ENCODE measurements at places on chromosomes 3 and 15. TPM values are rescaled to one million over a fixed set of nuclear protein-coding genes. Genes with fewer than 3 reads are reported as not detected.

GRCh38 chr3:72255791-72256559 lies 471.0 kb upstream of the PROK2 start:
- no peak for DNase-seq

DNA sequence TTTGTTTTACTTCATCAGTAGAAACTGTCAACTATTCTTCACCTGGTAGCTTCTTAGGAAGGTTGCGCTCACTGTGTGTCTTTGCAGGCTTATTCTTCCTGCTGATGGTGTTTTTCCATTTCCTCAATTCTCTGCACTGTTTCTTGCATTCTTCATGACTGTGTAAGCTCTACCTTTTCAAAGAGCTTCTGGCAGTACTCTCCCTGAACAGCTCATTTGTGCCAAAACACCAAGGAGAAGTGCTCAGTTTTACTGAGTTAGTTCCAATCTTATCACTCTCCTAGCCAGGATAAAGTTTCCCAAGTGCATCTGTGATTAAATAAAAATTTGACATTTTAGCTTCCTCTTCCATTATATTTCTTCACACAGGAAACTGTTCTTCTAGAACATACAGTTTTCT lies 339.8 kb downstream of the EPHA3 start:
- DNase-seq, result no peak

DNA sequence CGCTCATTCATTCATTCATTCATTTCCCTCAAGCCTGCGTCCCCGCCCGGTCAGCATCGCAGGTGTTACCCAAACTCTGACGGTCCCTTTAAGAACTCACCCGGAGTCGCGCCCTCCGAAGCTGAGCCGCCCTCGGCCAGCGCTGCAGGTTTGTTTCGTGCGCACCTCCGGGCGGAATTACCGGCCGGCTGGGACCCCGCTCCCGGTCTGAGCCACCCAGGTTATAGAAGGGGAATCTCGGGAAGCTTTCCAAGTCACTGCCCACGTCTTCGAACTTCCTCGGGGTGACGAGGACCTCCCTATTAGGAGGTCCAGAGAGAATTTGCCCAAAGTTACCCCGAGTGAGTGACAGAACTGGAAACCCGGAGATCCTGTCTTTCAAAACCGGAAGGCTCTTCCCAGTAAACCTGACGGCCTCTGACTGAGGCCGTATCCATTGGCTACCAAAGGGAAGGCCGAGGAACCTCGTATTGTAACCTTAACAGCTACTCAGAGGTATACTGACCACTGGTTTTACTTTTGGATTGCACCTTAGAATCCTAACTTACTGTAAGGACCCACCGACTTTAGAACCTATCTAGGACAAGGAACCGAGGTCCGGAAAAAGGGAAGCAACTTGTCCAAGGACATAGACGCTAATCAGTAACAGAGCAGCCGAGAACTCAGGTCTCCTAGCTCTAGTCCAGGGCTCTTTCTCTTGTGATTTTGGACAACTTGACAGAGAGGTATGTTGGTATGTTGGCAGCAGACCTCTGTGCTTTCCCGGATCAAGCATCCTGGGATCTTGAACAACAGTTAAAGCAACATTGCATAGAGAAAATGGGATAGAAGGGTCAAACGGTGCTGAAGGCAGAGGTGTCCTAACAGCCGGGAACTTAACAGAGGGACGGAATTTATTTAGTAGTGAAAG lies 788 bp upstream of the DLG1 start:
- DNase-seq, result peak; percentile 63

DNA sequence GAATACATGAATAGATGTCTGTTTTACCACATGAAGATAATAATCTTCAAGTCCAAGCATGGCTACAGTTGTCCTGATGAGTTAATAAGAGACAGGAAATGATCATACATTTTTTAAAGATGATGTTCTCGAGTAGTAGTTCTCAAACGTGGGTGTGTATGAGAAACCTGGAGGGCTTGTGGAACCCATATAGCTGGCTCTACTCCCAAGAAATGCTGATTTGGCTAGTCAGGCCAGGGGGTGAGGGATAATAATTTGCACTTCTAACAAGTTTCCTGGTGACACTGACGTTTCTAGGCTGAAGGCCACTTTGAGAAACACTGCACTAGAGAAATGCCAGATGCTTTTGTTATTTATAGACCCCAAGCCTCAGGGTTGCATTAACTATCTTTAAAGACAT lies 37.0 kb downstream of the ROPN1B start:
- no peak for DNase-seq

- no peak for DNase-seq
Observed at GRCh38 chr15:65540314-65540713, 10.1 kb downstream of the HACD3 start.

- DNase-seq, result peak; percentile 16
Observed at GRCh38 chr3:48595526-48596121, 495 bp upstream of the COL7A1 start.

- DNase-seq, result no peak
Observed at GRCh38 chr3:8882642-8883041, 80.6 kb downstream of the RAD18 start.

DNA sequence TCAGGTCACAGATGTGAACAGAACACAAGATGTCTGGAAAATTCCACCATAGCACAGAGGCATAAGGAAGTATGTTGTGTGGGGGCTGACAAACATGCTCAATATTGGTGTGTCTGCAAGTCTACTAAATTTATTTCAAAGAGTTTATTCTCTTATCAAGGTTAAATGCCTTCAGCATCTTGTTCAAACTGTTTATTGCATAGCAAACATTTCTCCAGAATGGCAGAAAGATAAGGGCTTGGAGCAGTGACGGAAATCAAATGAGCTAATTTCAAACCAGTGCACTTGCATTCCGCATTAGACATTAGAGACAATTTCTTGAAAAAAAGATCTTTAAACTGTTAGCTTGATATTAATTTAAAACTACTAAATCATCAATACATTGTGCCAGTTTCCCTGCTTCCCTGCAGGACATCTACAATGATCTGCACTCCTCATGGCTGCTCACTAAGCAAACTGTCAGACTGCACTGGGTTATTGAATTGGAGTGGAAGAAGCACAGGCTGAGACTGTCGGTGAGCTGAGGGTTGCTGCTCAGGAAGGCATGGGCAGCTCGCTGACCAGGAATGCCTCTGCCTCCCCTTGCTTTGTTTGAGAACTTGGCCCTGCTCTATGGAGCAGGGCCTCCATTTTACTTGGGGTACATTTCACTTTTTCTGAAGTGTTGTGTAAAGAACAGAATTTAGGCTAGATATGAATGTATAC lies 89.4 kb downstream of the KCNAB1 start:
- no peak for DNase-seq

GRCh38 chr15:48644827-48645557 lies 517 bp downstream of the FBN1 start:
- peak; percentile 86 for DNase-seq

GRCh38 chr3:16504242-16504641 lies 9.3 kb downstream of the RFTN1 start:
- DNase-seq, result no peak

GRCh38 chr3:14476583-14477265 lies 63.4 kb downstream of the GRIP2 start:
- no peak for DNase-seq

- DNase-seq, result peak; percentile 33
Observed at GRCh38 chr15:33547876-33548275, 237.1 kb downstream of the RYR3 start.

- no peak for DNase-seq
Observed at GRCh38 chr3:58150810-58151199, 60.0 kb downstream of the DNASE1L3 start.

- no peak for DNase-seq
Observed at GRCh38 chr15:58490086-58490887, 58.5 kb downstream of the LIPC start.

DNA sequence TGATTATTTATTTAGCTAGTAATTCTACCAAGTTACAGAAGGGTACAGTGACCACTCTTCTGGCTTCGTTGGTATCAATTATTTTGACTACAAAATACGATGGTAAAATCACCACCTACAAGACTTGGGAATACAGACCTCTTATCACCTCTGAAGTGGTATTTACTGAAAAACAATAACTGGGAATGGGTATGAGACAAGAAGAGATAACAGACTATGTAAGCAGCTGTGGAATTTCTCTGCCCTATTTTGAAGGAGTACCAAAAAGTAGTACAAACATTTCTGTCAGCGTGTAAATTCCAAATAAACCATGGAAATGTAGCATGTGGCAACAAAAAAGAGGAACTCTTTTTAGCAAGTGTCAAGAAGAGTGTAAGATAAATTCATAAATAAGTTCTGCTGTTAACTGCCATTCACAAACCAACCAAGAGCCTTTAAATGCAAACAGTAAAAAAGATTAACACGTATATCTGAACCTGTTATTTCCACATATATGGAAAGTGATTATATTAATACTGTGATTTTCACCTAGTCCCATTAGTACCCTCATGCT lies 77.0 kb upstream of the SLC12A8 start:
- DNase-seq, result no peak

UROC1 gene
- total RNA-seq, result not detected

AQR gene
- total RNA-seq, result 26.1 TPM

DYNLT2B gene
- total RNA-seq, result 6.0 TPM

ZCWPW2 gene
- 0.84 TPM for total RNA-seq

MORC1 gene
- not detected for total RNA-seq
